ENCODE measurements at places on chromosomes 16 and 17. TPM values are rescaled to one million over a fixed set of nuclear protein-coding genes. Genes with fewer than 3 reads are reported as not detected.

DNA sequence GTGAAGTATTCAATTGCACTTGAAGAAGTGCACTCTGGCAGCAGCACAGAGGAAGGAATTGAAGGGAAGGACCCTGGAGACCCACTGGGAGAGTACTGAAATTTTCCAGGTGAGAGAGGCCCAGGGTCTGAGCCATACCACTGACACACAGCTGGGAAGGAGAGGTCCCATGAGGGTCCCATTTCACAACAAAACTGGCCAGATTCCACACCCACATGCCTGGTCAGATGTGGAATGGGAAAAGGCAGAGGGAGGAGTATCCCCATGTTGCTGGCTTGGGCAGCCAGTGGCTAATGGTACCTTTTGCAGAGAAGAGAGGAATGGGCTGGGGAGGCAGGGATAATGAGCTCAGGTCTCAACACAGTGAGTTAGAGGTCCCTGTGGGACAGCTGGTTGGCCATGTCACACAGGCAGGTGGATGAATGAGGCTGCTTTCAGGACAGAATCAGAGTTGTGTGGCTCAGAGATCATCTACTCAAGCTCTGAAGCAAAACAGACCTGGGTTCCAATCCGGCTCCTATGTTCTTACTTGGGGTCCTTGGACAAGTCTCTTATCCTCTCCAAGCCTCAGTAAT, 26.2 kb upstream of the NGFR start:
- DNase-seq: no peak

DNA sequence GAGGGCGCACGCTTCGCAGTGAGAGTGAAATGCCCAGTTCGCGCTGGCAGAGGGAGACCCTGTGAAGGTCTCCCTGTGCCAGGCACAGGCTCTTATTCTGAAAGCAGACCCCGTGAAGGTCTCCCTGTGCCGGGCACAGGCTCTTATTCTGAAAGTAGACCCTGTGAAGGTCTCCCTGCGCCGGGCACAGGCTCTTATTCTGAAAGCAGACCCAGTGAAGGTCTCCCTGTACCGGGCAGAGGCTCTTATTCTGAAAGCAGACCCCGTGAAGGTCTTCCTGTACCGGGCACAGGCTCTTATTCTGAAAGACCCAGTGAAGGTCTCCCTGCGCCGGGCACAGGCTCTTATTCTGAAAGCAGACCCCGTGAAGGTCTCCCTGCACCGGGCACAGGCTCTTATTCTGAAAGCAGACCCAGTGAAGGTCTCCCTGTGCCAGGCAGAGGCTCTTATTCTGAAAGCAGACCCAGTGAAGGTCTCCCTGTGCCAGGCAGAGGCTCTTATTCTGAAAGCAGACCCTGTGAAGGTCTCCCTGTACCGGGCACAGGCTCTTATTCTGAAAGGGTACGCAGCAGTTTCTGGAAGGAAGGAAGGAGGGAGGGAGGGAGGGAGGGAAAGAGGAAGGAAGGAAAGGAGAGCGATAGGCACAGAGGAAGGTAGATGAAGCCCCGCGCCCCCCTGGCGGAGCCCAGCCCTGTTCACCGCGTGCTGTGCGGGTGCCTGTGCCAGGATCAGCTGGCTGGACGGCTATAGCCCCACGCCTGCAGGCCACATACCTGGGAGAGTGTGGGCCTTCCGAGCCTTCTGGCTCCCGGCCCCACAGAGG, 55.3 kb downstream of the WDR45B start:
- peak; percentile 87 for DNase-seq

GRCh38 chr17:49338883-49339282, 23.2 kb downstream of the ZNF652 start:
- no peak for DNase-seq

- no peak for DNase-seq
Measured at GRCh38 chr16:88406096-88407041, 23.6 kb downstream of the ZNF469 start.

DNA sequence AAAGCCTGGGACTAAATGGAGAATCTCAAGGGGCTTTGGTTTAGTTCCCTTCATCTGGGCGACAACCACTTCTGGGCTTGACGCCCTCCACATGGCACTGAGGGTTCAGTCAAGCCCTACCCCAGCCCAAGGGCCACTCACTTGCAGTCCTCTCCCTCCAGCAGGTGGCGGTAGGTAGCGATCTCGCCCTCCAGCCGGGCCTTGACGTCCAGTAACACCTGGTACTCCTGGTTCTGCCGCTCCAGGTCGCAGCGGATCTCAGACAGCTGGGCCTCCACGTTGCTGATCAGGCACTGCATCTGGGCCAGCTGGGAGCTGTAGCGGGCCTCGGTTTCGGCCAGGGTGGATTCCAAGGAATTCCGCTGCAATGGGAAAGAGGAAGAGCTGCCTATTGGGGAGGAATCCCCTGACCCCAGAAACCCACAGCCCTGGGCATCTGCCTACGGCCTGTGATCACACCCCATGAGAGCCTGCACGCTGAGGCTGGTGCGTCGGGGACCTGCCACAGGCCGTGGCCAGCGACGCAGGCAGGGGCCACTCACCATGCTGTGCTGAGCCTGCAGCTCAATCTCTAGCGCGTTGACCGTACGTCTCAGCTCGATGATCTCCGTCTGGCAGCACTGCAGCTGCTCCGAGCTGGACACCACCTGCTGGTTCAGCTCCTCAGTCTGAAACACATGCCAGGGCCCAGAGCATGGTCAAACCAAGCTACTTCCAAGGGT, 2.7 kb downstream of the KRT36 start:
- peak; percentile 29 for DNase-seq

GRCh38 chr16:56109205-56109604, 82.1 kb upstream of the GNAO1 start:
- DNase-seq: no peak

GRCh38 chr17:19237389-19238166, 412 bp downstream of the EPN2 start:
- DNase-seq: peak; percentile 75

DNA sequence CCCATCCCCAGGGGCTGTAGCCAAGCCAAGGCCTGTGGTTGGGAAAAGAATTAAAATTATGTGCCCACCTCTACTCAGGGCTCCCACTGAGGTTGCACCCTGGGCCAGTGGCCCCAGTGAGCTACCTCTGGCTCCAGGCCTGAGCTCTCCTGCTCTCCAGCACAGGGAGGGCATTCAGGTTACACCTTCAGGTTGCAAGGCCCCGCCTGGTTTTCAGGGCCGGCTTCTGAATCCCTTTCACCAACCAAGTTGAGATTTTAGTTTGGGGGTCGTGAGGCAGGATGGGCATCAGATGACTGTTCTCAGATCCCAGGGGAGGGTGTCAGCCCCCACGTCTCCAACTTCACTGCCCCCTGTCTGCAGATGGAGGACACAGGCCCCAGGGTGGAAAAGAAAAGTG, 8.0 kb upstream of the KATNB1 start:
- no peak for DNase-seq

- no peak for DNase-seq
Measured at GRCh38 chr16:80569440-80570105, 28.8 kb downstream of the DYNLRB2 start.

GRCh38 chr16:72434159-72434558, 262.2 kb upstream of the PMFBP1 start:
- DNase-seq: no peak

DNA sequence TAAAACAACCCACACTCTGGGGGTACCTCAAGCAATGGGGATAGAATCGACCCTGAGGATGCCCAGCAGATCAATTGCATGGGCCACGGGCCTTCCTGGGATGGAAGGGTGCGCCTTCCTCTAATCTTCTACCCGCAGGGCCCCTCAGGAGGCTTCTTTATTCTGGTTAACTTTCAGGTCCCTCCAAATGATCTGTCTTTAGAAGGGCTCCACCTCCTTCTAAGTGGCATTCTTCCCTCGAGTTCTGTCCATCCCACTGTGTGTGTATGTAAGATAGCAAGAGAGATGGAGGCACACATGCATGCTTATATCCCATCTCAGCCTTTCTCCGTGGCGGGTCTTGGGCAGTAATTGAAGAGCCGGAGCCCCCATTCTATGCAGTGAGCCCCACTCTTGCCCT, 125.7 kb downstream of the MRM1 start:
- no peak for DNase-seq

- DNase-seq: no peak
Measured at GRCh38 chr17:80712089-80712488, 167.5 kb downstream of the RPTOR start.

DNA sequence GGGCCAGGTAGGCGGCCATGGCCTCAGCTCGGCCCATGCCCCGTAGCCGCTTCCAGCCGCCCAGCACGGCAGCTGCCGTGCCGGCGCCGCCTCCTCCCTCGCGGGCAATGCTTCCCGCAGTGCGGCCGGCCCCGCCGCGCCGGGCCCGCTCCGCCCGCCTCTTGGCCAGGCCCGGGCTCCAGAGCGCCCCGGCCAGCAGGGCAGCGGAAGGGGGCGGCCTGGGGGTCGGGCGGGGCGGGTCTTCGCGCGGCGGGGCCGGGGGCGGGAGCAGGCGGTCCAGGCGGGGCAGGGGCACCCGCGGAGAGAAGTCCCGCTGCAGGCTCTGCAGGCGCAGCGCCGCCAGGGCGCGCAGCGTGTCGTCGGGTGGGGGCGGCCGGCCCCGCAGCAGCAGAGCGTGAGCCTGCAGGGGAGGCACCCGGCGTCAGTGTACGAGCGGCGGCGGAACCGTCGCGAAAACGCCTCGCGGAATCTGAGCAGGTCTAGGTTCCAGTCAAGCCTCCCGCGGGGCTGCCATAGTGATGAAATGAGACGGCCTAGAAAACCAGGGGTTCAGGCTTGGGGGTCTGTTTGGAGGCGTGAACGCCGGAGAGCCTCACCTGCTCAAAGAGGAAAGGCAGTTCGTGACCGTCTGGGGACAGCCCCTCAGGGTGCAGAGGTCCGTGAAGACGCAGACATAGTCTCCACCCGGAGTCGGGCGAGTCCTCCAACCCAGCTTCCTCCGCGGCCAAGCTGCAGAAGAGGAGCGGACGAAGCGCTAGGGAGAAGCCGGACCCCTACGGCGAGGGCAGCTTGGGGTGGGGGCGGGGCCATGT, 6.6 kb downstream of the PLEKHH3 start:
- no peak for DNase-seq

GRCh38 chr16:2816751-2817339, at the start of gene PRSS21:
TSS of gene PRSS21 (plus strand) at chr16:2817237. CDS start at chr16:2817269, 32 bp downstream.
- no peak for DNase-seq

DNA sequence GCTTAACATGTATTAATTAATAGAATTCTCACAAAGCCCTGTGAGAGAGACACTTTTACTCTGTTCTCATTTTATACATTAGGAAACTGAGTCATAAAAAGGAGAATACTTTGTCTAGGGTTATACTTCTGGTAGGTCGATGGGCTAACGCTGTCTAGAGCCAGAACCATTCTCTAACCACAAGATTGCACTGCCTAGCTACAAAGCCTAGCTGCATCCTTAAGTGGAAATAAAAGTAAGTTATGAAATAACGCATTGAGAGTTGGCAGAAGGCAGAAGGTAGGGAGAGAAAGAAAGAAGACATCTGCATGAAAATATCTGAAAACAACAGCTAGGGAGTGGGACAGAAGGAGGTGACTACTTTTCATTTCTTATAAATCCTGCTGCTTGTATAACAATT, 33.2 kb downstream of the IRX6 start:
- no peak for DNase-seq

GRCh38 chr16:53507464-53508179, 4.6 kb upstream of the AKTIP start:
- no peak for DNase-seq

DNA sequence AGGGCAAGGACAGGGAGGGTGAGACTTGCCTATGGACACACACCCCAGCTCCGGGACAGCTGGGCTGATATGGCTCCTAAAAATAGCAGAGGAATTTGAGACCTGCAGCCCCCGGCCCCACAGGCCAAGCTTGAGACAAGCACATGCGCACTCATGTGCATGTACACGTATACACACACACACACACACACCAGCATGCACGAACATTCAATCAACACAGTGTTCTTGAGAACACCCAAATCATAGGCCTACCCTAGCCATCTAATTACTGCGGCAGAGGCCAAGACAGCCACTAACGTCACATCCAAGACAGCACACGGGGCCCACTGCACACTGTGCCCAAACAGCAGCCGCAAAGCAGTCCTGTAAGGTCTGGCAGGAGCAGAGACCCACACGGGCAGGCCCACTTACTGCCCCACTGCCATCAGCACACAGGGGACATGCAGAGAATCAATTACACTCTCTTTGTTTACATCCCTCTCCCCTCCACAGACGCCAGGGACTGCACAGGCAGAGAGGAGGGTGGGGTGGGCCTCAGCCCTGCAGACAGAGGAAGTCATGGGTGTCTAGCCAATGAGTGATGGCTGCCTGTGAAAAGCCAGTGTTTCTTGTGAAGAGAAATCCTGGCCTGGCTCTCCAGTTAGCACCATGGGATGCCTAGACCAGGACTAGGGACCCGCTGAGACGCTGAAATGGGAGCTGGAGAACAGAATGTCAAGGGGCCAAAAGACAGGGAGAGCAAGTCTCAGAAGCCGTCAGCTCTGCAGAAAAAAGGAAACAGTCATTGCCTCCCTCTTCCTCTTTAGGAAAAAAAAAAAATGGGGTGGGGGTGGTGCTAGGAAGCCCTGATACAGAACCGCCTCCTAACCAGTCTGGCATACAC, 39.3 kb downstream of the MYO18A start:
- DNase-seq: no peak

DNA sequence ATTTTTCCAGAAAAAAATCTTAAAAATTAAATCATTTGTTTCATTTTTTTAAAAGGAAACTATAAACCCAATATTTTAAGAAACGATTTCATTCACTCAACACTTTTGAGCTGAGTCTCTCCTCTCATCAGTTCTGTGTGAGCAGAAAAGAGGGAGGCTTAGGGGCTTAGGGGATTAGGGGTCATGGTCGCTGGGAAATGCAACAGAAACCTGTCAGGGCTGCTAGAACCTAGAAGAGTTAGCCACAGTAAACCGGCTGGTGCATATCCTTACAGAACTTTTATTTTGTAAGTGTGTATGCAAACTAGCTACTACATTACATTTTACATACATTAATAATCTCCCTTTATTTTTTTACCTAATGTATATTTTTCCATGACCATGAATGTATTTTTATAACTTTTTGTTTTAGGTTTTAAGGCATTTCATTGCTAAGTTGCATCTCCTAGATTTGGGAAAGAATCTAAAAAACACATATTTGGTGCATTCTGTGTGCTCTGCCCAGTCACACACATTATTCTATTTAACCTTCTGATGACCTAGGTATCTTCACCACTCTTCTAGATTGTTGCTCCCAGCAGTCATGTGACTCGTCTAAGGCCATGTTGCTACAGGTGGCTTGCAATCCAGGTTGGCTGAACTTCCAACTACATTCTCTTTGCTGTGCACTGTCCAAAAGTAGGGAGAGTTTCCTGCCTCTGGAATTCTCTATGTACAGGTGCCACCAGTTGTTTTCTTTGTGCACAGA, 24.4 kb downstream of the TBC1D3B start:
- no peak for DNase-seq

Gene PTGES3L
- total RNA-seq: 0.20 TPM

Gene OR3A3
- not detected for total RNA-seq

Gene PRDM7
- not detected for total RNA-seq

Gene ABCC11
- 0.41 TPM for total RNA-seq

Gene TPSAB1
- 1.4 TPM for total RNA-seq
